ENCODE measurements at places on chromosomes 16 and 17.

DNA sequence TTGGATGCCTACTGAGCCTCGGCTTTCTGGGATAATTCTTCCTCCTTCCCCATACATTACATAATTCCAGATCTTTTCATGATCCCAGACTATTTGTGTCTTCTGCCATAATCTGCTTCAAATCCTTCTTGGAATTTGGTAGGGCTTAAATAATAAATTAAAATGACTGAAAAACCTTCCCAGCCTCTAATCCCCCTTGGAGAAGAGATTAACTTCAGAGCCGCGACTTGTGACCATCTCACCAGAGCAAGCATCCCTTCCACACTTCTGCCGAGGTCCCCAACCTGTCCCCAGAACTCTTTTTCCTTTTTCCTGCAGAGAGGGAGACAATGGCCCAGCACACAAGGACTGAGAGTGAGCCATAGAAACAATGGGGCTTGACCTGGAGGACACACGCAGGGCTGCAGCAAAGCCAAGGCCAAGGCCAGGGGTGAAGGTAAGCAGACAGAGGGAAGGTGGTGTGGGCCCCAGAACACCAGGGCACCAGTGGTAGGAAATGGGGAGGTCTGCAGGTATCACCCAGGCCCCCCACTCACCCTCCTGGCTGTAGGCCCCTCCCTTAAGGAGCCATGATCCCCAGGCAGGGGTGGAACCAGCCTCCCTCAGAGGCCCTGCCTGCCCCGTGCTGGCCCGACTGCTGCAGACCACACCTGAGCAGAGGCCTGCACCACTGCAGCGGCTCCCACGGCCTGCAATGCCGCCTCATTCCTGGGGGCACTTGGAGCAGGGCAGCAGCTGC is 9.6 kb upstream of the BCAR1 start:
- no peak for DNase-seq

- DNase-seq: no peak
Observed at GRCh38 chr16:84266451-84266850, 26.6 kb upstream of the KCNG4 start.

DNA sequence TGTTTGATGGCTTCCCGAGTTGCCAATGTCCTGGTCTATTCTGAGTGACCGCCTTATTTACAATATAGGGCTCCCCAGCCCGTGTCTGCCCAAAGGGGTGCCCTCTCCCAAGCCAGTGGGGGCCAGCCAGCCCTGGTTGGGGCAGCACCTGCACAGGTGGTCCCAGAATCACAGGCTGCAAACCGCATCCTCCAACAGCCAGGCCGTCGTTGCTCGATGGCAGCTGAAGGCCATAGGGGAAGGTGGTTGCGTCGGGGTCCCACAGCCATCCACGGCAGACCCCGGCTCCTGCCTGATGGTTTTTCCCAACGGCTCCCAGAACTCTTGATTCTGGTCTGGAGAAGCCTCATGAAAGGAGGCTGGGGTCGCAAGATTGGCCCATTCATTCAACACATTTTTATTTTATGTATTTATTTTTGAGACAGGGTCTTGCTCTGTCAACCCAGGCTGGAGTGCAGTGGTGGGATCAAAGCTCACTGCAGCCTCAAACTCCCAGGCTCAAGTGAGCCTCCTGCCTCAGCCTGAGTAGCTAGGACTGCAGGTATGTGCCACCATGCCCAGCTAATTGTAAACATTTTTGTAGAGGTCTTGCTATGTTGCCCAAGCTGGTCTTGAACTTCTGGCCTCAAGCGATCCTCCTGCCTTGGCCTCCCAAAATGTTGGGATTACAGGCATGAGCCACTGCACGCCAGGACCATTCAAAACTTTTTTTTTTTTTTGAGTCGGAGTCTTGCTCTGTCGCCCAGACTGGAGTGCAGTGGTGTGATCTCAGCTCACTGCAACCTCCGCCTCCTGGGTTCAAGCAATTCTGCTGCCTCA is 79.0 kb upstream of the TOB1 start:
- DNase-seq: no peak

DNA sequence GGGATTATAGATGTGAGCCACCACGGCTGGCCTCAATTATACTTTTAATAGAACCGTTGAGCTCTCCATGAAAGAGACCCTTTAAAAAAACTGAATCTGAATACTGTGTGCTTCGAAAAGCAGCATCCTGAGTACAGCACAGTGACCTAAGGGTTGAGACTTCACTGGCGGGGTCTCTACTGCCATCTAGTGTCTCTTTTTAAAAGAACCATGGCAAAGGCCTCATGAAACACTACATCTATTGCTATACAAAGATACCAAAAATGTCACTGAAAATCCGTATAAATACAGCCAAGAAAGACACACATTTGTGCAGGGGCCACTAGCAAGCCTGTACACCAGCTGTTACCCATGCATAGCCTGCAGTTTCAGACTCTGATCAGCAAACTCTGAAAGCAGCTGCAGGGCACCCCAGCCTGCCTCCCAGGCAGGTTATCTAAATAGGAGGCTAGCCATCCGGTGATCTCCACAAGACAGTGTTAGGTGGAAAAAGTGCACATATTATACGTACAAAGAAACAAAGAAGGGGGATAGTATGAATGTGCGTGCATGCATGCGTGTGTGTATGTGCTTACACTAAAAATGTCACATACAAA is 35.3 kb downstream of the NPLOC4 start:
- no peak for DNase-seq

DNA sequence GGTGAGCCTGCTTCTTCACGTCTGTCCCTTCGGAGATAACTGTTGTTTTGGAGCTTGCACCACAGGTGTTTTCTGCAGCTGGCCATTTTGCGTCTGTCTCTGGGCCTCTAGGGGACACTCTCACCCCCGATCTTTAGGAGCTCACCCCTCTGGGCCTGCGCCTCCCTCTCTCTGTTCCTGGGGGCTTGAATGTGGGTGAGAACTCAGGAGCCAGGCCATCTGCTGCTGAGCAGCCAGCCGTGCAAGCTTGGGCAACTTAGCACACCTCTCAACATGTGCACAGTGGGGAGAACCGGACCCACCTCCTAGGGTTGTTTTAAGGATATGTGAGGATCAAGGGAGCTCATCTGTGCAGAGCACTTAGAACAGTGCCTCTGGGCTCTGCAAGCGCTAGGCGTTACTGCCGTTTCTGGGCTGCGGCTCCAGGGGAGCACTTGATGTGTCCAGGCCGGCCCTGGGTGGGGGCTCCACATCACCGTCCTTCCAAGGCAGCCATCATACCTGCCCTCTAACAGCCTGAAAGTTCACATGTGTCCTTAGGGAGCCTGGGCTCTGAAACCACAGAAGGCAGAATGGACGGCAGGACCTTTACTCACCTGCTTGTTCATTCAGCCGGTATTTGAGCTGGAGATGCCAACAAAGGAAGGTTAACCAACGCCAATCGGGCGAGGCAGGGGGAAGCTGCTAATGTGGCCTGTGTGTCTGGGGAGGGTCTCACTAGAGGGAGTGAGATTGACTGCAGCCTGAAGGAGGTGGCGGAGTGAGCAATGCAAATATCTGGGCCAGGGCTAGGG is 66.3 kb downstream of the MRC2 start:
- DNase-seq: no peak

DNA sequence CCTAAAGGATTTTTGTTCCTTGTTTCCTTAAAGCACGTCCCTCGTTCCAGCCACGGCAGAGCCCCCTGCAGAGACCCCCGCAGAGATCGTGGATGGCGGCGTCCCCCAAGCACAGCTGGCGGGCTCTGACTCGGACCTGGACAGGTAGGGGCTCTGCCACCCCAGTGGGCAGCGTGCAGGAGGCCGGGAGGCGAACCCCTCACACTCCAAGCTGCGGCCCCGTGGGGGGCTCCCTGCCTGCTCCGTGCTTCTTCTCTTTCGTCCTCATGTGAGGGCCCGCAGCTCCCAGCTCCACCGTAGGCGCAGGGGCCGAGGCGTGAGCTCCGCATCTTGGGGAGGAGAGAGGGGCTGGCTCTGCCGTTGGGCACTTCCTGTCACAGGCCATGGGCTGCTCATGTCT is 8.5 kb downstream of the TELO2 start:
- no peak for DNase-seq

- no peak for DNase-seq
Observed at GRCh38 chr16:1036726-1037393, 35.7 kb upstream of the SSTR5 start.

Measured in stimulated activated CD4-positive, alpha-beta T cell treated with anti-CD3 and anti-CD28 coated beads, Interleukin-1b, Interleukin-23, amount 100 ng/mL, for 1 hour (primary cell).